Thoracic aorta endothelial cell (primary cell): ENCODE measurements at places on chromosomes 11 and 22. TPM values are rescaled to one million over a fixed set of nuclear protein-coding genes. Genes with fewer than 3 reads are reported as not detected.

Gene MS4A3
- not detected in 2 replicates for total RNA-seq

Gene TRIM49
- total RNA-seq, result not detected in 2 replicates

Gene OSBP2
- total RNA-seq, result 6.0 and 10.8 TPM in 2 replicates

Gene TRIM51
- total RNA-seq, result not detected in 2 replicates

Gene DDTL
- 0.86 and 2.1 TPM in 2 replicates for total RNA-seq

Gene APOL4
- total RNA-seq, result 1.1 and 1.3 TPM in 2 replicates

Gene TMEM121B
- total RNA-seq, result 0.50 and 0.53 TPM in 2 replicates

Gene SLCO2B1
- 0.27 TPM in 1 of 2 replicates, not detected in the other for total RNA-seq

Gene FREY1
- 0.43 and 0.93 TPM in 2 replicates for total RNA-seq

Gene MYO7A
- total RNA-seq, result 0.14 and 0.27 TPM in 2 replicates

Gene VSIG2
- 0.27 and 0.43 TPM in 2 replicates for total RNA-seq

Gene NCAM1
- total RNA-seq, result 0.36 and 0.40 TPM in 2 replicates

Gene OR5P2
- total RNA-seq, result not detected in 2 replicates

Gene AQP11
- 0.29 and 0.53 TPM in 2 replicates for total RNA-seq

Gene C11orf87
- not detected in 2 replicates for total RNA-seq
